ENCODE measurements at places on chromosomes 2 and 18.
A peak's percentile ranks its signal among the peaks of the same experiment; 100 is the strongest.

GRCh38 chr2:45343251-45344017, 267.6 kb downstream of the SRBD1 start:
- DNase-seq = no peak

- DNase-seq = no peak
Observed at GRCh38 chr2:171735991-171736710, 48.9 kb downstream of the DYNC1I2 start.

- no peak for DNase-seq
Observed at GRCh38 chr18:76654577-76654976, 159.5 kb upstream of the ZNF516 start.

GRCh38 chr2:41400088-41400665, 647.6 kb upstream of the PKDCC start:
- no peak for DNase-seq

- no peak for DNase-seq
Observed at GRCh38 chr2:96114546-96114902, 1.8 kb downstream of the ADRA2B start.

DNA sequence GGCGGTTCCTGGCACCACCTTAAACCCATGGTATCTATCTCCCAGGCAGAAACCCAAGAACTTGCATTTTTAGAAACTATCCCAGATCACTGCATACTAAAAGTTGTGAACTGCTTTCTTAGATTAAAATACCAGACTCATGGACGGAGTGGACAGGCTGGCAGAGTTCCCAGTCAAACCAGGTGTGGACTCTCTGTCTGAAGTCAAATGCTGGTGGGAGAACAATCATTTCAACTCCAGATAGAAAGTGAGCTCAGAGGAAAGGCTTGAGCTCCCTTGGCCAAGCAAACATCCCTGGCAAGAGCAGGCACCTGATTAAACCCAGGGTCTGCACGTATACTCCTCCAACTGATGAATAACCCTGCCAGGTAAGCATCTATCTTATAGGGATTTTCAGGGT, 19.5 kb downstream of the NXPH2 start:
- no peak for DNase-seq

- DNase-seq = no peak
Observed at GRCh38 chr2:11004199-11004598, 92.5 kb downstream of the KCNF1 start.

DNA sequence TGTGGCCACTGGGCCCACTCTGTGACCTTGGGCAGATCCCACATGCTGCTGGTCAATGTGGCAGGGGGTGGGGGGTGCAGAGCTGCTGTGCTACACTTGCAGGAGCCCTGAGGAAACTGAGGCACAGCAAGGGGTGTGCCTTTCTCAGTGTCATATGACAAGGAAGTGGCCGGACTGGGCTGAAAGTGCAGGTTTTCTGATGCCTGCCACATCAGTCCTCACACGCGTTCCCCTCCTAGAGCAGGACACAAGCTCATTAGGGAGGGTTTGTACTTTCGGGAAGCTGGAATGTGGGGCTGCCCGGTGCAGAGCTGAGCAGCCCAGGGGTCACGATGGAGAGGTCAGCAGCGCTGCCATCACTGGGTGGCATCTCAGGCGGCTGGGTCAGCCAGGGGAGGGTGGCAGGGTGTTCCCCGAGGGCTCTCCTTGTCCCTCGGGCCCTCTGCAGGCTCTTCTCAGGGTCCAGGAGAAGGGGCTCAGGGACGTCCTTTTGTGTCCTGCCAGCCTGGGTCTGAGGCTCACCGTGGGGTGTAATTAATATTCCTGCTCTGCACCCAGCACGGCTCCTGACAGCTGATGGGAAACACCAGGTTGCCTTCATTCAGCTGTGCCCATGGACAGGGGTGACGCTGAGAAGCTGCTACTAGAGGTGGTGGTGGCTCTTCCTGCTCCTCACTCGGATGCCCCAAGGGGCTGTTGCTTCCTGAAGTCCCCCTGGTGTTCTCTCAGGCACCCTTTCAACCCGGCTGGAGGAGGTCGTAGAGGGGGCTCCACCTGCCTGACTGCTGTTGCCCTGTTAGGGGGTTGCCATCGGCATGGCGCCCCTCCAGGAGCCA, 62.1 kb upstream of the HDAC4 start:
- no peak for DNase-seq

DNA sequence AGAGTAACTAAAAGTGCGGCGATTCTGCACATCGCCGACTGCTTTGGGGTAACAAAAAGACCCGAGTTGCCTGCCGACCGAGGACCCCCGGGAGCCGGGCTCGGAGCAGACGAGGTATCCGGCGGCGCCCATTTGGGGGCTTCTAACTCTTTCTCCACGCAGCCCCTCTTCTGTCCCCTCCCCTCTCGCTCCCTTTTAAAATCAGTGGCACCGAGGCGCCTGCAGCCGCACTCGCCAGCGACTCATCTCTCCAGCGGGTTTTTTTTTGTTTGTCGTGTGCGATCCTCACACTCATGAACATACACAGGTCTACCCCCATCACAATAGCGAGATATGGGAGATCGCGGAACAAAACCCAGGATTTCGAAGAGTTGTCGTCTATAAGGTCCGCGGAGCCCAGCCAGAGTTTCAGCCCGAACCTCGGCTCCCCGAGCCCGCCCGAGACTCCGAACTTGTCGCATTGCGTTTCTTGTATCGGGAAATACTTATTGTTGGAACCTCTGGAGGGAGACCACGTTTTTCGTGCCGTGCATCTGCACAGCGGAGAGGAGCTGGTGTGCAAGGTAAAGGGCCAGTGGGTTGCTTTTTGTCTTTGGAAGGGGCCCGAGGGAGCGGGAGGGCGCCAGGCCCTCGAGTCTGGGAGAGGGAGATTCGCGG, 1.4 kb downstream of the TRIB2 start:
- DNase-seq = peak; percentile 27

- DNase-seq = no peak
Observed at GRCh38 chr2:223314811-223315210, 262.8 kb downstream of the KCNE4 start.

GRCh38 chr18:59459369-59460071, 100.5 kb upstream of the LMAN1 start:
- DNase-seq = no peak

DNA sequence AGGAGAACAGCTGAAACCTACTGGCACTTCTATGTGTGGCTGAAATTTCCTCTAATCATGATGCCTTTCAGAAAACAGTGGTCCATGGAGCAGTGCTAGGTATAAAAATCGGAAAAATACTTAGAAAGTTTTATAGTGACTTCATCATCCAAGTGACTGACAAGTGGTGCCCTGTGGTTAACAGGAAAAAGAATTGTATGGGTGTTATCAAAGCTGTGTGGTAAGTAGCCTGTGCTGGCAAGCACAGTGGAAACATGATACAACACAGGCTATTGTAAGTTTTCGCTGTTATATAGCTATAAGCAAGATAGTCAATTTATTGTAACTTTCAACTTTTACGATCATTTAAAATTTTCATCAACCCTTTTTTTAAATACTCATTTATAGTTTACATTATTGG, 1599.7 kb upstream of the ZEB2 start:
- no peak for DNase-seq

GRCh38 chr2:17540093-17540812, at the start of gene VSNL1:
VSNL1 (plus strand) TSS chr2:17540696; CDS start chr2:17592075, 51,379 bp downstream.
- DNase-seq = no peak

GRCh38 chr2:148578493-148578884, 66.1 kb upstream of the EPC2 start:
- no peak for DNase-seq

DNA sequence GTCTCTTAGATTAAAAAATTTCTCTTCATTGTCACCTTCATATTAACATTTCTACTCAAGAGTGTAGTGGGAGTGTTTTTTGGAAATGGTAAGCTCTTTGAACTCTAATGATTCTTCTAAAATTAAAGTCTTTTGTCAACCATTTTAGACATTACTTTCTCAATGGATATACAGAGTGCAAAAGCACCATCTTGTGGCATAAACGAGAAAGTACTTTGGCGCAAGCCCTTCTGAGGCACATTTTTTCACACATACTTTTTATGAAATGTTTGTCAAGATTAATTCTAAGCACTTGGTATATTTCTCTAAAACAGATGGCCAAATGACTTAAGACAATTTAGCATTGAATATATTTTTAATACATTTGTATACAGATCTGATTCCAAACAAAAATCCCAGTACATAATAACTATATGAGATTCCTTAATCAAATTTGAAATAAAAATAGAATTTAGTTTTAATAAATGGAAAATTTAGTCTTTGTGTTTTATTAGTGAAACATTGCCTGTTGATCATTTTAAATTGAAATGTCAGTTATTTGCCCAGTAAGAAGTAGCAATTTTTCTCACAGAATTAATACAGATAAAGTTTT, 63.3 kb upstream of the GALNT5 start:
- no peak for DNase-seq

DNA sequence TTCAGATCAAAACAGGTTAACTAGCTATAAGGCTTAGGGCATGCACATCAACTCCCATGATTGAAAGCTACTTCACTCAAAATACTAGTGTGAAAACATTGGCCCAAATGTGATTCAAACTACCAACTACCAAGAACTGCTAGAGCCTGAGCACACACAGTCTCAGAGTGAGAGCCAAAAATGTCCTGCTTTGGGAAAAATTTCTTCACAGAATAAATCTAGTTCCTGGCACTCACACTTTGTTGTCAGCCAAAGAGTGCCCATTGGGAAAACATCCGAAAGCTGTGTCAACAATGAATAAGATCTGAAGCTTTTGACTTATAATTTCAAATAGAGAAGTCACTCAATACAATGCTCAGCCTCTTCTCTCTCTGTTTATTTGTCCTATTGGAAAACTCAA, 182.7 kb downstream of the LRATD1 start:
- no peak for DNase-seq

- DNase-seq = no peak
Observed at GRCh38 chr2:47193607-47194006, 38.5 kb upstream of the STPG4 start.

DNA sequence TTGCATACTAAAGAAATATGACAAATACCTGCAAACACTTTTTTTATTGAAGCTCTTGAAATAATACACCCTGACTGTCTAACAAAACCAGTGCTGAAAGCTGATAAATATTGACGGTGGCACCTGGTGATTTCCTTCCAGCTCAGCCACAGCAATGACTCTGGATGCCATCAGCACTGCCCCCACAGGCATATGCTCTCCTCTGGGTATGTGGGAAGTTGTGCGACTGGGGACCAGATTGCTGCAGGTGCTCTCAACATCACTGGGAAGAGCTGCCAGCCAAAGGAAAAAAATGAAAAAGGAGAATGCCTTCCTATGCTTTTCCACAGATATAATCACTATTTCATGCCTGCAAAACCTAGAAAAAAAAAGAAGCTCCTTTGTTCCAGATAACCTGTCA, 141.5 kb downstream of the PIGN start:
- no peak for DNase-seq

- DNase-seq = no peak
Observed at GRCh38 chr2:197913084-197913483, 108.7 kb downstream of the PLCL1 start.

DNA sequence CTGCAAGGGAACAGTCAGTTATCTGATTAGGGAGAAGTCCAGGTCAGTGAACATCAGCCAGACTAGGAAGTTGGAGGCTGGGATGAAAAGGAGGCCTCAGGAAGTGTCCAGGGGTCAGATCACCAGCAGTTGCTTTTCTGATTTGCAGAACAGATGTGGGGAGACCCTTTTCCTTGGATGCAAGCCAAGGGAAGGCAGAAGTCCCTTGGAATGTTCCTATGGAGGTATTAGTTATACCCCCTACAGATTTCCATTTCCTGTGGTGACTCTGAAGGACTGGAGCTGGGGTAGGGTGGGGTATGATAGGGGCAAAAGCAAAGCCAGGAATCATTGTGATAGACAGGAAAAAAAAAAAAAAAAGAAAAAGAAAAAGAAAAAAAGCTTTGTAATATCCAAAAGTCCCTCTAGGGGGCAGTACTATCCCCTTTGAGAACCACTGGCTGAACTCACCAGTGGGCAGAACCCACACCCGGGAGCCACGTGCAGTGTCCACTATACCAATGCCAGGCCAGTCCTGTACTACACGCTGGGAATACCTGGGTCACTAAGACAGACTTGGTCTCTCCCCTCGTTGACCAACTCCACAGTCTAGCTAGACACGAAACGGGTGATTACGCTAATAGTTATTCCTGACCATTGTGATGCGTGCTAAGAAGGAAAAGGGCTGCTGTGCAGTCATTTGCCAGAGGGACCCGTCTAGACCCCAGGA, 7.4 kb downstream of the DYSF start:
- DNase-seq = no peak

DNA sequence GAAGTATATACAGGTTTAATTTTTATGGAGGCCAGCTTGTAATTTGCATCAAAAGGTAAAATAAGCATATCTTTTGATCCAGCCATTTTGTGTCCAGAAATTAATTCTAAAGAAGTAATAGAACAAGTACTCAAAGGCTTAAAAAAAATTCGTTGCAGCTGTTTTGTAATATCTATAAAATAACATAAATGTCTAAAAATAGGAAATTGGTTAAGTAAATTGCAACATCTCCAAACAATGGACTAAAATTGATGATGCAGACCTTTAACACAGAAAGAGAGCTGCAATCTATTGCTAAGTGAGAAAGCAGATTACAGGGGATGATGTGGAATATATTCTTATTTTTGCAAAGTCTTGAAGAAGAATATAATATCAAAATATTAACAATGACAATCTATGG, 19.4 kb downstream of the AAK1 start:
- no peak for DNase-seq

- DNase-seq = no peak
Observed at GRCh38 chr2:207676827-207677354, 34.5 kb upstream of the CCNYL1 start.

DNA sequence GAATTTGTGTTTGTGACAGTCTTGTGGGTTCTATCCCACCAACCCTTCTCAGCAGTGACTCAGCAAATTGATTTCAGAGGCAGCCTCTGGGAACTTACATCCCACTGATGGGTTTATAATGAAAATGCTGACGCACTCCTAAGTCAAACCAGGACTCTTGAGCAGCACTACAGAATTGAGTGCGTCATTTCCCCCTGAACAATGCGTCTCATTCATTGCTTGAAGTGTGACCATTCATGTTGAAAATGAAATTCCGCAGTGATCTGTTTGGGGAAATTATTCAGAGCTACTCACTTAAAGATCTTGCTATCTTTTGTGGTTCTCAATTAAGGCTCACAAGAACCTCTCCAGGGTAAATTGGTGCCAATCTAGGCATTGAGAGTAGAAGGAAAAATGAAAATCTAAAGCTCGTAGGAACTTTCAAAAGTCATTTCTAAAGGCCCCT, 417.7 kb upstream of the SLC14A2 start:
- DNase-seq = no peak

DNA sequence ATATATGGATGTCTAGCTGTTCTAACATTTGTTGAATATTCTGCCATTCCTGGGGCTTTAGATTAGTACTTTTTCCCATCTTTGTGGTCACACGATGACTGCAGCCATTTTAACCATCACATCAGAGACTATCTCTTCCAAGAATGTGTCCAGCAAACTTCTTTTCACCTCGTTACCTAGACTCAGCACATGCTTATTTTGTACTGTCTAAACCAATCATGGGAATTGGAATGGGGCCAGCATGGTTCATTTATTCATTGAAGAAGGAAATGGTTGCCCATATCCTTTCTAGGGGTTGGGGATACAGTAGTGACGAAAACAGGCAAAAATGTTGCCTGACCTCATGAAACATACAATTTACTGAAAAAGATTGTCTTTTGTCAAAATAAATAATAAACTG, 2.5 kb upstream of the VRK2 start:
- no peak for DNase-seq

- no peak for DNase-seq
Observed at GRCh38 chr2:121417826-121418225, 112.9 kb upstream of the RNU4ATAC start.

Data from stimulated activated CD8-positive, alpha-beta memory T cell treated with anti-CD3 and anti-CD28 coated beads, Interleukin-12 subunit alpha, Interleukin-12 subunit beta, amount 100 ng/mL, for 4 hours (primary cell).